ENCODE measurements at places on chromosomes 4 and X.

GRCh38 chr4:178205826-178206225 is 763.6 kb upstream of the AGA start:
- DNase-seq, result no peak

DNA sequence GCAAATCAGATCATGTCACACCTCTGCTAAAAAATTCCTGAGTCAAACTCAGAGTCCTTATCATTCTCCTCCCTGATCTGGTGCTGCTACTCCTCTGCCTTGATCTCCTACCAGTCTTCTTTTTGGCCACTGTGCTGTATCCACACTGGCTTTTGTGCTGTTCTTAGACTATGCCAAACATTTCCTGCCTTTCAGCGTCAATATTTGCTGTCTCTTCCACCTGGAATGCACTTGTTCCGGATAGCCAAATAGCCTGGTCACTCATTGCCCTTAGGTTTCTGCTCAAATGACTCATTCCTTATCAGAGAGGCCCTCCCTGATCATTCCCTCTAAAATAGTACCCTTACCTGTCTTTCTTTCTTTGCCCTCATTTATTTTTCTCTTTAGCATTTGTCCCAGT is 24.4 kb upstream of the RP2 start:
- no peak for DNase-seq

GRCh38 chrX:105313596-105313995 is 93.1 kb upstream of the TEX13A start:
- DNase-seq, result no peak

DNA sequence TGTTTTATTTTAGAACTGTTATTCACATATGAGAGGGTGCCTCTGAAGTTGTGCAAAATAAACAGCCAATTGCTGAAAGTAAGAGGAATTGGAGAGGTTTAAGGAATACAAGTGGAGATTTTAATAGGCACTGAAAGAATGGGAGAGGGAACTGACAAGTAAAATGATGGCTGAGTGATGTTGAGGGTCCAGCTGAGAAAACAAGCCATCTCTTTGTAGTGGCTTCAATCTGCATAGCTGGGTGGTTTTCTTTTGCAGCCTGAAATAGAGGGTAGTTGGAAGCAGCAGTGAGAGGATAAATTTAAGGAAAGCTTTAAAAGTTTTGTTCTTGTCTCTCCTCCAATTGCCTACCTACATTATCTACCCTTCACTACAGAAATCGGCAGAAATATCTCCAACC is 106.7 kb upstream of the DGKK start:
- no peak for DNase-seq

DNA sequence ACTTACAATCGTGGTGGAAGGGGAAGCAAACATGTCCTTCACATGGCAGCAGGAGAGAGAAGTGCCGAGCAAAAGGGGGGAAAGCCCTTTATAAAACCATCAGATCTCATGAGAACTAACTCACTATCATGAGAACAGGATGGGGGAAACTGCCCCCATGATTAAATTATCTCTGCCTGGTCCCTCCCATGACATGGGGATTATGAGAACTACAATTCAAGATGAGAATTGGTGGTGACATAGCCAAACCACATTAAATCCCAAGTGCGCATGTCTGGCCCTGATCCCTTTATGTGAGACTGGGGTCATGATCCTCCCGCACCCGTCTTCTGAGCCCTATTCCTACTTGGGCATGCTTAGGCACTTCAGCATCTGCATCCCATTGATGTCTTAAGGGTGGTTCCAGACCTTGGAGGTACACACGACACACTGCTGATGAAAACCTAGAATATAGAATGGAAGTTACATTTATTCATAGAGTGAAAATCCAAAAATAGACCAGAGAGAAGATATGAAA is 116.0 kb downstream of the PTTG2 start:
- no peak for DNase-seq

All from activated CD4-positive, alpha-beta memory T cell treated with anti-CD3 and anti-CD28 coated beads for 36 hours (primary cell).